ENCODE measurements at places on chromosomes 3 and 15. TPM values are rescaled to one million over a fixed set of nuclear protein-coding genes. Genes with fewer than 3 reads are reported as not detected.

GP5 gene
- total RNA-seq, result 4.0 TPM

PEX5L gene
- not detected for total RNA-seq

SLC9A9 gene
- total RNA-seq, result 25.3 TPM

ARID3B gene
- 42.6 TPM for total RNA-seq

MORC1 gene
- not detected for total RNA-seq

All from T-helper 17 cell (primary cell).